ENCODE measurements at places on chromosomes 3 and 15.

DNA sequence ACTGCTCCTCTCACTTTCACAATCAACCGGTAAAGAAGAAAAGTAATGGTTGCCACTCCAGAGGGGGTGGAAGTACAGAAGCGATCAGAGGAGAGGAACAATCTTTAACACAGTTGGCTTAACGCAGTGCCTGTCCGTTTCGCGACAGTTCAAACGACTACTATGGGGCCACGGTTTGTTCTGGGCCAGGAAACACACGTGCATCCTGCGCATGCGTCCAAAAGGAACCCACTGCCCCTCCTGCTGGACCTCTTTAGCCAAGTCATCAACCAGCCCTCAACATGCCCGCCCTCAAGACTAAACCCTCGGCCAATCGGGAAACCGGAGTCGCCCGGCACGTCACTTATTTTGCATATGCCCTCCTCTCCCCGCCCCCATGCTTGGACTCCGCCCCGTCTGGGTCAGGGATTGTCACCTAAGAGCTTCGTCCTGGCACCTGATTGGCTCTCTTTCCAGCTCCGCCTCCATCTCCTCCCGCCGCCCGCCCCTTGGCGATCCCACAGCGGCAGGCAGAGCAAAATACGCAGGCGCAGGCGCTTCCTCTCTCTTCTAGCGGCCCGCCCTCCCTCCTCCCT lies 345 bp upstream of the CDV3 start:
- peak; percentile 100 for DNase-seq

DNA sequence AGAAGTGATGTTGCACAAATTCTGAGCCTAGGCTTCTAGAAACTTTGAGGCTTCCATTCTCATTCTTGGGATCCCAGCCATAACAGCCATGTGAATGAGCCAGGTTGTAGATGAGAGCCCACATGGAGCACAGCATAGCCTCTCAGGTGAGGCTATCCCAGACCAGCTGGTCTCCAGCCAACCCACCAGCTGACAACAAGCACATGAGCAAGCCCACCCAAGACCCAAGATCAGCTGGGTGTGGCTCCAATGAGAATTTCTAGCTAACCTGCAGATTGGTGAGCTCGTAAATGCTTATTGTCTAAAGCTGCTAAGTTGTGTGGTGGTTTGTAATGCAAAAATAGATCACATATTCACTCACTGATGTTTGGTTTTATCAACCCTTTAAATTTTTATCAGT lies 14.4 kb downstream of the KY start:
- DNase-seq, result no peak

GRCh38 chr3:15299036-15299435 lies 33.4 kb downstream of the SH3BP5 start:
- no peak for DNase-seq

GRCh38 chr15:88939486-88939806 lies 26.3 kb upstream of the MFGE8 start:
- DNase-seq, result no peak

GRCh38 chr3:186048119-186048518 lies 60.8 kb downstream of the ETV5 start:
- no peak for DNase-seq

GRCh38 chr15:51281368-51281967 lies 56.9 kb downstream of the CYP19A1 start:
- peak; percentile 54 for DNase-seq

DNA sequence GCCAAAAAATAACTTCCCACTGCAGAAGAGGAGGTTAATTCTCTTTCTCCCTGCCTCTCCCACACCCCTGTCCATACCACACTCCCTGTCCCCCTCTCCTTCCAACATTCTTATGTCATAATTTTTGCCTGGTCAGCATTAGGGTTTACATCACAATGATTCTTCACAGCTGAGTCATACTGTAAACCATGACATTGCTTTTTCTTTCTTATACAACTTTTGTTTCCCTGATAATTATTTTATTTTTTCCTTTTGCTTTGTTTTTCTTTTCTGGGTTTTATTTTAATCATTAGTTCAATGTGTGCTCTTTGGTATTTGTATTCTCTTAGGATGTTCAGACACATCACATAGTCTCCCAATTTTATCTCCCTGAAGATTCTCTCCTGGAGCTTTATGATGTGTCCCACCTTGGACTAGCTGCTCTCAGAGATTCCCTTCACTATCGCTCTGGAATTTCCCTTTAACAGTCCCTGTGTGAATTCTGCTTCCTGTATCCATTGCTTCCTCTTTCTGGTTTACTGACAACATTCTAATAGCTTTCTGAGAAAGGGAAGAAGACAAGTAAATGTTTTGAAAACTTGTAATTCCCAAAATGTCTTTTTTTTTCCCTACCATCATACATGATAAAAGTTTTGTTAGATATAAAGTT lies 70.7 kb downstream of the SOX2 start:
- no peak for DNase-seq

GRCh38 chr3:108477511-108478147 lies 32.8 kb downstream of the MYH15 start:
- DNase-seq, result no peak

GRCh38 chr15:85745023-85745422 lies 49.7 kb downstream of the KLHL25 start:
- DNase-seq, result no peak

DNA sequence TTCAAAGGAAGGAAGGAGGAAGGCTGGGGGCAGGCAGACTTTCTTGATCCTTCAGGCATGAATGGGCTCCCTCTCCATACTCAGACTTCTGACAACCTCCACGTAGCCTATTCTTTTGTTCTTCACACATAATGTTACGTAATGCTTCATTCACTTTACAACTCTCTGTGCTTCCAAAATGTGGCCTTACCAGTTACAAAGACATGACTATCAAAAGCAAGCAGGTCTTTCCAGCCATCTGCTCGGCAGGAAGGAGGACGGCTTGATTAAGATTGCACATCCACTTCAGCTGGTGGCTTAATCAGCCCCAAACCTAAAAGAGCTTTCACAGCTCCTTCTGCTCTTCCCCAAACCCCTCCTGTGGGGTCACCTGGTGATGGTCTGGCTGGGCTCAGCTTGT lies 263.2 kb downstream of the XXYLT1 start:
- DNase-seq, result no peak

- no peak for DNase-seq
Observed at GRCh38 chr3:181017690-181018089, 28.2 kb upstream of the DNAJC19 start.

GRCh38 chr15:80569656-80570055 lies 125.5 kb upstream of the ABHD17C start:
- no peak for DNase-seq

DNA sequence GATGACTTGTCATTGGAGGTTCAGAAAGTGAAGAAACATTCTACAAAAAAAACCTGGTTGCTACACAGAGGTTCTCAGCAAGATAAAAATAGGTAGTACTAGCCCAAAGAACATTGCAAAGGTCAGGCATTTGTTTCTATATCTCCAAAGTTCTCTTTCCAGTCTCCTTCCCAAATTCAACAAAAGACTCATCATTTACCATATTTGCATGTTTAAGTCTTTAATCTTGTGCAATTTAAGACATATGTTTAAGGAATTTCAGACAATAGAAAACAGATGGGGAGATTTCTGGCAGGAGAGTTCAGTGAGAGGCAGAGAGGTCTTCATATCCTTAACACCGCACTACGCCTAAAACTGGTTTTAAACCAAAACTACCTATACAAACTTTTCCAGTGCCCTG lies 173.8 kb upstream of the THBS1 start:
- no peak for DNase-seq

DNA sequence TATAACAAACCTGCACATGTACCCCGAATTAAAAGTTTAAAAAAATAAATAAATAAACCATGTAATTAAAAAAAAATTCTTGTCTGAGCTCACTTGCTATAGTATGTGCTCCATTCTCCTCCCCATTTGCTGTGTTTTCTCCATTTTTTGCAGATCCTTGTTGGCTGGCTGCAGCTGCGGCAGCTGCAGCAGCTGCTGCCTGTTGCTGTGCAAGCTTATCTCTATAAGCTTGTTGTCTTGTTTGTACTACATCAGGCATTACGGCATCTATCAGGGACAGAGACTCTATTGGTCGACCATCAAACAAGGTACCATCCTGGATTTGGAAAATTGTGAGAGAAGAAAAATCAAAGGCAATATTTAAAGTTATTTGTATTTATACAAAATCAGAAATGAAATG lies 145.9 kb downstream of the TBL1XR1 start:
- DNase-seq, result no peak

- no peak for DNase-seq
Observed at GRCh38 chr3:47418167-47419082, 37.6 kb downstream of the PTPN23 start.

DNA sequence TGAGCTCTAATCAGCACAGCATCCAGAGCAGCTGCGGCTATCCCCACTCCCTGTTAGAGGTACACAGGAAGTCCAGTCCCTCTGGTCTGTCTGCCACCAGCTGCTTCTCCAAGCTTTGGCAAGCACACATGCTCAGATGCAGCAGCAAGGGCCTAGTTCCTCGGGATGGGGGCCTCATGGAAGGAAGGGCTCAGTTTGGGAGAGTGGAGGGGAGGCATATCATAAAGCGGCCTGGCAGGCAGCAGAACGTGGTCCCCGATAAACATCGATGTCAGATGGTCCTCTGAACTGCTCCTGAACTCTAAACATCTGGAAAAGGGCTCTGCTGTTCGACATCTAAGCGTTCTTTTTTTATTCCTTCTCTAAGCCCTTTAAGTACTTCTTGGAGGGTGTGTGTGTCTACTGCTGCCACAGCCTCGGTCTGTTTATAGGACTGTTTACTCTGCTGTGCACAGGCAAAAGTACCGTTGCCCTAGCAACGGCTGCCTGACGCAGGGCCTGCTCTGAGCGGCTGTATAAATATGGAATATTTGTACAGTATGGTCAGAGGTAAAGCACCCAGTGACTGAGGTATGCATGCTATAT lies 74.6 kb downstream of the PRICKLE2 start:
- DNase-seq, result peak; percentile 17

GRCh38 chr3:112582244-112582874 lies 20.5 kb downstream of the SLC35A5 start:
- no peak for DNase-seq

- no peak for DNase-seq
Observed at GRCh38 chr15:52680761-52681160, 1.6 kb upstream of the ATOSA start.

GRCh38 chr15:67927501-67928168 lies 87.8 kb upstream of the RNU6-1 start:
- no peak for DNase-seq

- no peak for DNase-seq
Observed at GRCh38 chr3:117304681-117305080, 595.1 kb downstream of the TUSC7 start.

- no peak for DNase-seq
Observed at GRCh38 chr3:56764184-56764583, 37.6 kb downstream of the ARHGEF3 start.

DNA sequence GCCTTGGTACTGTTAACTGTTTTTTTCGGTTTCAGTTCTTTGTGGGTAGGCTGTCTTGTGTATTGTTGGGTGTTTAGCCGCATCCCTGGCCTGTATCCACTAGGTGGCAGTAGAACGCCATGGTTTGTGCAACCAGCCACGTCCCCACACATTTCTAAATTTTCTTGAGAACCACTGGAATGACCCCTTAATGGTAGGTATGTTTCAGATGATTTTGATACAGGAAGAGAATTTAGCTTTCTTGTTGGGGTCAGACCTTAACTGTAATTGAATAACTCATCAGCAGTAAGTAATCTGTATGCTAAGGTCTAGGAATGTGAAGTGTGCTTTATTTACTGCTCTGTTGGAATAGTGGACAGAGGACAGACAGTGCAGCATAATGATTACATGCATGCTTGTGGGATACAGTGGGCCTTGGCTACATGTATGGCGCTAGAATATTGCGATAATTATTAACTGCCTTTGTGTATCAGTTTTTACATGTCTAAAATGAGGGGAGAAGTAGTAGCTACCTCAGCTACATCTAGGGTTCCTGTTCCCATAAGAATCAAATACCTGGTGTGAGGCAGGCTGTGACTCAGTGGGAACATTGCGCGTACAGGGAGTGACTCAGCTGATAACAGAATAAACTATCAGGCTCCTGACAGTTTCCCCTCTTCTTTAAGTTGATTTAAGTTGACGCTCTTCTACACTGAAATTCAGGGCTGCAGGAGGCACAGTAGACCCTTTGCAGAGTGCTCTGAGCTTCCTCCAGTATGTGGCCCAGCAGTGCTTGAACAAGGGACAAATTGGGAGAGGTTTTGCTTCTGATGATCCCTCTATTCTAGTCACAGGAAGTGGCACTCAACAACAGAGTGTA lies 25.0 kb upstream of the GPR171 start:
- peak; percentile 76 for DNase-seq

DNA sequence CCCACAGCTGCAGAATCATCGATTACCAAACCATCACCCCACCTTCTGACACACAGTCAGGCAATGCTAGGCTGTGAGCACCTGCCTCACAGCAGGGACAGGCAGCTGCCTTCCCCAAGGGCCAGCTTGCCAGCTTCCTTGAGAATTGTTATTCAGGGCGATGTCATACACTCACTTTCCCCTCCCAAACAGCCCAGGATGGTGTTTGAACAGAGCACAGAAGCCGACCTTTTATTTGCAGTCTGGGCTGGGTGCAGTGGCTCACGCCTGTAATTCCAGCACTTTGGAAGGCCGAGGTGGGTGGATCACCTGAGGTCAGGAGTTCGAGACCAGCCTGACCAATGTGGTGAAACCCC lies 84.5 kb upstream of the HERC1 start:
- DNase-seq, result no peak

DNA sequence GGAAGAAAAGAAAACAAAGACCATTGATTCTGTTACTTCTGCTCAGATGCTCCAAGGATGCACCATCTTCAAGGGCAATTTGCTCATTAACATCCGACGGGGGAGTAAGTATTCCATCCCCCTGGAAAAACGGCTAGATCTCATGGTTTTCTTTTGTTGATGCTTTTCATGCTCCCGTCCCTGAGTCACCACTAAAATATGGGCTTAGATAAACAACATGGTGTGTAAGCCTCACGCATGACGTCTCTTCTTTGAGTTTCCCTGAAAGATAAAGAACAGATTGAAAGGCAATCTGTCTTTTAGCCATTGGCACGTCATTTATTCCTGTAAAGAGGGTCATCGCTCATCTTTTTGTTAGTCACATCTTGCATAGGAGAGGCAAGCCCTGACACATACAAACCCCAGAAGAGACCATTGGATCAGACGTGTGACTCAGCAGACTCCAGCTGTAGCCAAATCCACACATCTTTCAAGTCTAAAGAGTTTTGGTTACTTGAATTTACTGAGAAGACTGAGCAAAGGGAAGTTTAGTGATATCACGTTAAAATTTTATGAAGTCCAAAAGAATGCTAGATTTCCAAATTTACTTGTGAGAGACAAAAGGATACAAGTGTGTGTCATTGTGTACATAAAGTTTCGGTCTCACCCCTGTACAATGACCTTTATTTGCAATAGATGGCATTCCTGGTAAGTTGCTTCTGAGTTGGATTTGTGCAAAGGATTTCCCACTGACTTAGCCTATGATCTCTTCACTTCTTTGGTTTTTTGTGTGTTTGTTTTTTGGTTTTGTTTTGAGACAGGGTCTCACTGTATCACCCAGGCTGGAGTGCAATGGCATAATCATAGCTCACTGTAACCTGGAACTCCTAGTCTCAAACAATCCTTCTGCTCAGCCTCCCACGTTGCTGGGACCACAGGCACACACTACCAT lies 110.5 kb downstream of the PGPEP1L start:
- DNase-seq, result no peak

- no peak for DNase-seq
Observed at GRCh38 chr3:190644035-190644434, 130.2 kb downstream of the IL1RAP start.

GRCh38 chr3:61783993-61784718 lies 222.8 kb downstream of the PTPRG start:
- no peak for DNase-seq

- no peak for DNase-seq
Observed at GRCh38 chr3:187648177-187648576, 22.0 kb downstream of the SST start.
